ENCODE measurements at places on chromosomes 12 and 14.

- DNase-seq = no peak
These were observed 337.1 kb downstream of the TMEM121 start for GRCh38 chr14:105863296-105864108.

- DNase-seq = no peak
These were observed 19.4 kb upstream of the P2RX4 start for GRCh38 chr12:121190523-121191031.

DNA sequence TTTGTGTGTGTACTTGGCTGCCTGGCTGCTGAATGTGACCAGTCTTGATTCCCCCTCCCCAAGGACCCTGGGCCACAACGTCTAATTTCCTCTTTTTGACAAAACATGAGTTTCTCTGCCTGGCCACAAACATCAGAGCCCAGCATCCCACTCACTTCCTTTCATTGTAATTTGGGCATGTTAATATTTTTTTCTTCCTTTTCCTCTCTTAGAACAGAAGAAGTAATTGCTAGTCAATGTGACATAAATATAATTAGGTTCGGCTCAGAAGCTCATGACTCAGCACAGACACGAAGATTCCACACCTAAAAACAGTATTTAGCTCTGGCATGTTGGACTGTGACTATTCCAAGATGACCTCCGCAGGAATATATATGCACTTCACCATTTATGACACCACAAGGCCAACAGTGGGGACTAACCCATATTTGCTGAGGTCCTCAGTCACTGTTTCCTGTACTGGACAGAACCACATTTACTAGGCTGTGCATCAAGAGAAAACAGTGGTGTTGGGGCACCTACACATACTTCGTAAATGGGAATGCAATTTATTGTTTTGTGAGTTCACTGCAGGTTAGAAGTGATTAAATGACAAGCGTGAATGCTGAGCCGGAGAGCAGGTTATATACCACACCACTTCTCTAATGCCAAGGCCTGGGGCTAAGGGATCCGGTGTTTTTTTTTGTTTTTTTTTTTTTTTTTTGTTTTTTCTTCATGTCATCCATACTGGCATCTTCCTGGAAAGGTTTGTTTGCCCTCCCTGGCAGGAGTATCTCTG lies 4.2 kb downstream of the GSG1 start:
- no peak for DNase-seq

DNA sequence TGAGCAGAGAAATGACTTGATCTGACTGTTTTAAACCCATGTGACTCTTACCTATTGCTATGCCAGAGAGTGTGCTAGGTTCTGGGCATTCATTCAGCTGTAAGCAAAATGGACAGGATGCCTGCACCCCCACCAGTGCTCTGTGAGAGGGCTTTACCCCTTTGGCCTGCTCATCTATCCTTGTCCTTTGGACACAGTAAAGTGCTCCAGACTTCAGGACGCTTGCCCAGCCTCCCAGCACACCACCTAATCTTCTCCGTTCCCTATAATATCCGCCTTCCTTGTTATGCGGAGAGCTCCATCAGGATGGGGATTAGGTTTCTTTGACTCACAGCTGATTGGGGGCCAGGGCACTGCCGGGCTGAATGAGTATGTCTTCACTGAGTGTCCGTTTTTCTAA lies 4.4 kb upstream of the ZNF839 start:
- no peak for DNase-seq

DNA sequence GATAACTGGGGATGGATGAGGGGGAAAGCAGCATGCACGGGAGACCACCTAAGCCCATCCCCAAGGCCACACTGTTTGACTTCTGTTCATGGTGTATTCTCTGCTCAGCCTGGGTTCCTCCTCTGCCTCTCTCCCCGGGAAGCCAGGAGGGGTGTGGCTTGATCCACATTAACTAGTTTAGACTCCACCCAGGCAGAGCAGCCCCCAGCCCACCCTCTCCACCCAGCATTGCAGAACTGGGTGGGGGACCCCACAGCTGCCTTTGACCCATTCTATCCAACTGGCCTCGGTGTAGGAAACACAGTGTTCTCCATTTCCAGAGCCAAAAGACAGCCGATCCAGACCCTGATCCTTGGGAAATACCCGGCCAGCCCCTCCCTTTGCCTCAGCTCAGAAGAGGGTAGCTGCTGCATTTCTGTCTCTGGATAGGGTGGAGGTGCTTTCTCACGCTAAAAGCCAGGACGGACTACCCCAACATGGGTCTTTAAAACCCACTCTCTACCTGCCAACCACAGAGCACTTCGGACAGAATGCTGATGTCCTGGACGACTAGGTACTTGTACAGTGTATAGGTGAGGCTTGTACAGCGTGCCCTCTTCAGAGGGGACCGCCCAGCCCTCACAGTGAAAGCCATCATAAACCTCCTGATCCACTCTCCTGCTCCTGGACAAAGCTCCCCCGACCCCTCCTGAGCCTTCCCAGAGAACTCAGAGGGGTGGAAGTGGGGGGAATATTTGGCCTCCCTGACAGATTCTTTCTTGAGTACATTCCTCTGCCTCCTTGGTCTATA lies 9.4 kb downstream of the SPRYD3 start:
- no peak for DNase-seq

- DNase-seq = no peak
These were observed 61.4 kb downstream of the HMGA2 start for GRCh38 chr12:65885716-65886115.

GRCh38 chr12:14157088-14157747 lies 175.8 kb upstream of the GRIN2B start:
- no peak for DNase-seq

GRCh38 chr12:19151298-19151697 lies 21.8 kb downstream of the PLEKHA5 start:
- DNase-seq = no peak

GRCh38 chr12:130977743-130978095 lies 24.0 kb downstream of the ADGRD1 start:
- DNase-seq = no peak

DNA sequence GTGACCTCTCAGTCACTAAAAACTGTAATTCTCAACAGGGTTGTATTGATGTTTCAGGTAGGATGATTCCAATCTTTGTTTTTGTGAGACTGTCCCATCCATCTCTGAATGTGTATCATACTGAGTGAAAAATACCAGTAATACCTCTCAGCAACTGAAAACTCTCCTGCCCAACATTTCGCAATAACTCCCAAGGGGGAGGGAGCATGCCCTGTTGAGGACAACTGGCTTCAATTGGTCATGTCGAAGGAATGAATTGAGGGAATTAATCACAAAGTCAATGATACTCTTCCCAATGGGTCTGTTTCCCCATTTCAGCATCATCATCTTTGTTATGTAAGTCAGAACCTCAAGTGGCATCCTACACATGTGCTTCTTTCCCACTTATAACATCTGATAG lies 102.4 kb upstream of the E2F7 start:
- DNase-seq = no peak

- no peak for DNase-seq
These were observed 34.5 kb downstream of the HMGA2 start for GRCh38 chr12:65858831-65859230.

Measured in stimulated activated CD4-positive, alpha-beta T cell treated with anti-CD3 and anti-CD28 coated beads, TNF-alpha, amount 100 ng/mL, for 1 hour (primary cell).